ENCODE measurements at places on chromosomes 4 and X. TPM values are rescaled to one million over a fixed set of nuclear protein-coding genes. Genes with fewer than 3 reads are reported as not detected.

HTR2C gene
- not detected for total RNA-seq

DNA sequence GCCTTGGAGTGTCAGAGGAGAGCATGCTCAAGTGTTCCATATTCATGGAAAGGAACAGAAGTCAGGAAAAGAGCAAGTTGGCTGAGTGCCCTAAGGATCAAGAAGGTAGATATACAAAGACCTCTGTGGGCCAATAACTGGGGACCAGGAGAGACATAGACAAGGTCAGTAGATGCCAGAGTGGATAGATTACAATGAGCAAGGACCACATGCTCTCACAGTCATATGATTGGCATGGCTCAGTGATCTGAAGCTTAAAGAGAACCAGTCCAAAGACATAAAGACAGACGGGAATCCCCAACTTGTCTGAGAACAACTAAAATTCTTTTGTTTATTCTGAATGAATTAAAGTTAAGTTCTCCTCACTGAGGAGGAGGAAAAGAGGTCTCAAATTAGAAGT is 289.7 kb downstream of the HS3ST1 start:
- DNase-seq, result no peak
- H3K36me3 ChIP-seq, result no peaks in the 10 kb centered on the region
- H3K4me1 ChIP-seq, result no peaks in the 10 kb centered on the region
- H3K4me3 ChIP-seq, result no peak overlapping the region

DNA sequence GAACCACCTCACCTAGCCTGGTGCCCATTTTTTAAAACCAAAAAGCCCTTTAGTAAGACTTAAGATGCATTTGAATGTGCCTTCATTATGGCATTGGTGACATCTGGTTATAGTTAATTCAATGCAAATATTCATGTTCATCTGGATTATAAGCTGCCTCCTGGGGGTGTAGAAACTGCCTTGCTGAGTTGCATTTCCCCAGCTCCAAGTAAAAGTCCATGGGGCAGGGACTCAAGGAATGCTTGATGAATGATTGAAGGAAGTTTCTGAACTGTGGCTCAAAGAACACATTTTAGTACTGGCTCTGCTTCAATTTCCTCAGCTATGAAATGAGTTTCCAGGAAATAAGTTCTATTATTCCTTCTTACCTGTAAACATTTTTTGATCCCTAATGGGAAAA is 18.5 kb upstream of the RBM47 start:
- no peak overlapping the region for H3K27ac ChIP-seq
- no peak overlapping the region for H3K4me3 ChIP-seq
- H3K4me1 ChIP-seq, result no peaks in the 10 kb centered on the region
- DNase-seq, result no peak

TLR6 gene
- total RNA-seq, result 2.0 TPM

SPANXB1 gene
- total RNA-seq, result not detected

- no peaks in the 10 kb centered on the region for H3K36me3 ChIP-seq
- no peaks in the 10 kb centered on the region for H3K27me3 ChIP-seq
- no peak overlapping the region for H3K27ac ChIP-seq
These were observed 66.0 kb upstream of the CHRNA9 start for GRCh38 chr4:40269133-40269532.

BCLAF3 gene
- total RNA-seq, result 6.7 TPM

DNA sequence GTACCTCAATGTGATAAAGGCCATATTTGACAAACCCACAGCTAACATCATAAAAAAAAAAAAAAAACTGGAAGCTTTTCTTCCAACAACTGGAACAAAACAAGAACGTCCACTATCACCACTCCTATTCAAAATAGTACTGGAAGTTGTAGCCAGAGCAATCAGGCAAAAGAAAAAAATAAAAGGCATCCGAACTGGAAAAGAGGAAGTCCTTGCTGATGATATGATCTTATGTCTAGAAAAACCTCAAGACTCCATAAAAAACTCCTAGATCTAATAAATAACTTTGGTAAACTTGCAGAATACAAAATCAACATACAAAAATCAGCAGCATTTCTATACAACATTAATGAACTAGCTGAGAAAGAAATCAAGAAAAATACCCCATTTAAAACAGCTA is 134.3 kb downstream of the TEX11 start:
- H3K27ac ChIP-seq, result no peak overlapping the region
- peaks cover 2% of the 10 kb centered on the region for H3K27me3 ChIP-seq
- H3K4me3 ChIP-seq, result no peak overlapping the region
- no peaks in the 10 kb centered on the region for H3K36me3 ChIP-seq

- no peak overlapping the region for H3K4me3 ChIP-seq
- no peak overlapping the region for H3K27ac ChIP-seq
- no peak for DNase-seq
- peaks cover 21% of the 10 kb centered on the region for H3K4me1 ChIP-seq
These were observed 1.6 kb downstream of the RAB33A start for GRCh38 chrX:130173190-130173895.

Data from muscle of leg (tissue), 16 donors.